ENCODE measurements at places on chromosomes 3 and 15.

GRCh38 chr3:40850861-40851260, 326.1 kb downstream of the ZNF621 start:
- DNase-seq: no peak

GRCh38 chr15:98651581-98652220, 3.4 kb downstream of the IGF1R start:
- DNase-seq: no peak

GRCh38 chr3:37787153-37787867, 74.4 kb upstream of the CTDSPL start:
- no peak for DNase-seq

DNA sequence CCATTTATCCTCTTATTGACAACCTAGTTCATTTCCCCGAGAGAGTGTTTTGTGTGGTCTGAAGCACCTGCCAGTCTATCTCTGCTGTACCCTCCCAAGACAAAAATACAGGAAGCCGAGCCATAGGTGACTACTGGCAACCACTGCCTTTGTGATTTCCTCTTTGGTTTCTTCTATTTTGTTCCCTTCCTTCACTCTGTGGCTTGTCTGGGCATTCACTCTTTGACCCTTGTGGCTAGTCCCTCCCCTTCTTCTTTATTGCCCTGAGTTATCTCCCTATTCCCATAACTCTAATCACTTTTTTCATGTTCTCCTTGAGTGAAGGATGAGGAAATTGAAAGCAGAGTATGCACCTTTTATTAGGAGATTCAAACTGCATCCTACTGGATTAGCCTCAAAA, at the start of gene ADGRG7:
Gene ADGRG7, plus strand, starts transcription at position 297 of the 400 bp plus-strand sequence. CDS start 256 bp downstream, outside the sequence.
- DNase-seq: no peak

GRCh38 chr3:47324278-47324865, 41.6 kb downstream of the KLHL18 start:
- peak; percentile 85 for DNase-seq

DNA sequence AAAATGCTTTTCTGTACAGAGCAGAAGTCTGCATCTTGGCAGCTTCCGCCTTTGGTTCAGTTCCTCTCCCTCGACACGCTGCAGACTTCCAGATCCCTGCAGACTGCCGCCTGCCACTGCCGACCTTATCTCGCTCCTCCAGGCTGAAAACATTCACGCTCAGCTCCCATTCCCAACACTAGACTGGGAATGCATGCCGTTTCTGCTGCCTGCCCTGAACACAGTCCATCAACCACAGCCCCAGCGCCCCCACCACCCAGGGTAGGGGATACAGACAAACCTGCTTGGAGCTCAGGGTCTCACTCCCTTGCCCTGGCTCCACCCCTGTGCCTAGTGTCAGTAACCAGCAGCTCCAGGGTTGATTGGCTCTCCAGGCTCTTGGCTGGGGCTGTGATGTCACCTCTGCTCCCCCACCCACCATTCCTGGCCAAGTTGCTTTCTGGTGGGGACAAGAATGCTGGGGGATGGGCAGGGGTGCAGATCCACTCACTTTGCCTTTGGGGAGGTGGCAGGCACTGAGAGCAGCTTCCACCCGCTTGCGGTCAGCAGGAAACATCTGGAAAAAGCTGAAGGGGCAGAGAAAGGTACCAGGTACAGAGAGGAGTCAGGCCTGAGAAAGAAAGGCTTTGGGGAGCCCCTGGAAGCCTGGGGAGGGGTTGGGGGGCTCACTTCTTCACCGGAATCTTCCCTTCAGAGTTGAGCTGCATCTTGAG, 6.1 kb downstream of the PLCB2 start:
- DNase-seq: no peak

GRCh38 chr3:174159604-174160003, 699.5 kb upstream of the NAALADL2 start:
- no peak for DNase-seq

DNA sequence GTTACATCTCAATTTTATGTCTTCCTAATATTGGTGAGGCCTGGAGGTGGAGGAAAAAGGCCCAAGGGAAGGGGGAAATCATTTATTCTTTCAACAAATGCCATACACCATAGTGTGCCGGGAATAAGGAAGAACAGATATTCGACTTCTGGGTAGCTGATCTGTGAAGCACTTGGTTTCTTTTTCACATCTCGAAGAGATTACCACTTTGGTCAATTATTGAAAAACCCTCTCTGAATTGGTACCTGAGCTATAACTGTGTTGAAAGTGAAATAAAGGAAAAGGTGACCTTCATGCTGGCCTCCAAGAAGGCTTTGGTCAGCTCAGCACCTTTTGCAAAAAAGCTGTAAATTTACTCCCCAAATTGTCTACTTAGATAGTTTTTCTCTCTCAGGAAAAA, 14.2 kb upstream of the MB21D2 start:
- no peak for DNase-seq

DNA sequence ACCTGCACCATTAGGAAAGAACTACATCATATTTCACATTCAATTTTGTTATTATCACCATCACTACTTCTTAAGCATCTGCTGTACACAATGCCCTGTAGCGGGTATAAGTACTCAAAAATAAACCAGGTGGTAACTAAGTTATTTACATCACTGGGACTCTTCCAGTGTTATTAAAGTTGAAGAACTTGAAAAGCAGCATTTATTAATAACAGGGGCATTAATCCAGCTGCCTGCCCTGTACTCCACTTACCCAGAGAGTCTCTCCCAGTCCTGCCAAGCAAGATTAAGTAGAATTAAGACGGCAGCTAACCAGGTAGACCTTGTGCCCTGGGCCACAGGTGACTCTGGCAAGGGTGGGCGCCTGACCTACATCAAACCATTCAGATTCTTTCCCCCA, 65.2 kb downstream of the FHIT start:
- DNase-seq: no peak

GRCh38 chr15:59321000-59321689, 51.5 kb downstream of the MYO1E start:
- DNase-seq: no peak

DNA sequence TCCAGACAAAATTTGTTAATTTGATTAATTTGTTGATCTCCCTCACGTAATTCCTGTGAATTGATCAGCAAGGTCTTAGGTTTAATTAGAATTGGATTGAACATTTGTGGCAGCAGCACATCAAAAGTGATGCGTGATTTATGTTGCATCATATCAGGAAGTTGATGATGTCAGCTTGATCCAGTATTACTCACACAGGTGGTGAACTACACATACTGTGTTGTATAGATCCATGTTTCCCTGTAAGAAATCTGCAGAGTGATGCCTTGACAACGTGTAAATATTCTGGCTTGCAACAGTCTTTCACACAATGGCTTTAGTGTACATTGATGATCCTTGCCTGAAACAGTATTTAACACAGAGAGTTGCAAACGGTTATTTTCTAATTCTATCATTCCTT, 200.4 kb downstream of the ADAMTSL3 start:
- DNase-seq: no peak

- DNase-seq: no peak
These were observed 49.0 kb upstream of the EPHB3 start for GRCh38 chr3:184512621-184513020.

DNA sequence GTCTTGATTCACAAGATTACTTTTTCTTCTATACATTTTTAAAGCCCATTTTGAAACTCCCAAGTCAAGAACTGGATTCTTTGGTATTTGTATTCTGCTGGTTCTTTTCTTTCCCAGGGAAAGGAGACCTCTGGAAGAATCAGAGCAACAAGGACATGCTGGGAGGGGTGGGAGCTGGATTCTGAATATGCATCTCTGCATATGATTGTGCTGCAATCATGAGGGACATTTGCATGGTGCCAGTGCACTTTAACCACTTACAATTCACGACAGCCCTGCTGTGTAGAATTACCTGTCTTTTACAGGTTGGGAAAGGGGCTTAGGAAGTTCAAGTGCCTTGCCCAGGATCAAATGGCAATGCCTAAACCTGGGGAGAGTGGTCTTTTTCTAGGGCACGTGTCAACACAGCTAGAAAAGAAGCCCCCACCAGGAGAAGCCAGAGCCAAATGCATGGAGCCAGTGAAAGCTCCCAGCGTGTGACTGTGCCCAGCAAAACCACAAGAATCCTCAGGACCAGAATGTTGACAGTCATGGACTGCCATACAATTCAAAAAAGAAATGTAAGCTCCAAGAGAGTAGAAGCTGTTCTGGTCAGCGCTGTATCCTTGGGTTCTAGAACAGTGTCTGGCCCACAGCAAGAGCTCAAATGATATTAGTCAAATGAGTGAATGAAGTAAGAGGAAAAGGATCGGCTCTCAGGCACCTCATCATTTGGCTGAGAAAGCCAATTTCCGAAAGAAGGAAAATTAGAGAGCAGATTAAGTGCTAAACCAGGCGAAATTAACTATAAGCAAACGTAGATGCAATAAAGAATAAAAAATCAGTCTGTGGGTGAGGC, 84.5 kb upstream of the MEF2A start:
- DNase-seq: no peak

GRCh38 chr3:126119976-126120375, 36.1 kb upstream of the SLC41A3 start:
- DNase-seq: no peak

- no peak for DNase-seq
These were observed 1.8 kb downstream of the SLC6A6 start for GRCh38 chr3:14404186-14404585.

GRCh38 chr3:176661432-176661964, 535.8 kb downstream of the TBL1XR1 start:
- DNase-seq: no peak

DNA sequence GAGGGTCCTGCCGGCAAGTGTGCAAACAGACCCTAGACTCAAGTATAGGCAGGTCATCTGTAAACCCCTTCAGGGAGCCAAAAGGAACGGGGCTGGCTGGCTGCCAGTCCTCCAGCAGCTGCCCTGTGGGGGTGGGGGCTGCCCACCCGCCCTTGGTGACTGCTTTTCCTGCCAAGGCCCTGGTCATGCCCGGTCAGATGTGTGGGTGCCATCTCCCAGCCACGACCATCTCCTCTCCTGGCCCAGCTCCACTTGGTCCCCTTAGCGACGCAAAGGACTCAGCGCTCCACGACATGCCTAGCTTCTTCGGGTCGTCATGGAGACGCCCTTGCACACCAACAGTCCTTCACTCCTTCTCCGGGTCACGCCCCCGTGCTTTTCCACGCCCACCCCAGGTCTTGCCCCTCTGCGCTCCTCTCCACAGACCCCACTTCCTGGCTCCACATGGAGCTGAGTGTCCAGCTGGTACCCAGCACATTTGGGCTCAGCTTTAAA, 2.4 kb downstream of the MUC4 start:
- DNase-seq: no peak

GRCh38 chr3:133504736-133505135, 68.8 kb upstream of the CDV3 start:
- no peak for DNase-seq

- DNase-seq: no peak
These were observed 81.3 kb downstream of the APBA2 start for GRCh38 chr15:28967066-28967465.

DNA sequence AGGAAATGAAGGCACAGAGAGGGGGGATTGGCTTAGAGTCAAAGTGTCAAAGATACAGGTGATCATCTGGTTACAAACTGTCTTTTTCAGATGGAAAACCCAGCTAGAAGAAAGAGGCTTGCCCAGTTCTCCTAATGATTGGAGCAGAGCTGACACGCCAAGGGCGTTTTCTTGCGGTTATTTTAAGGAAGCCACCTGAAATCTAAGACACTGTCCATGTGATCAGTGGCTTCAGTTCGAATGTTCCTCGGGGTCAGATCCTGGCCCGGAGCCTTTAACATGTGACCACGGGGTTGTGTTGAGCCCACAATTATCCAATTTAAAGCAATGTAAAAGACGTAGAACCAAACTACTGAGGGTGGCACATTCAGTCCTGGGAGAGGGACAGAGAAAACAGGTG, 19.5 kb downstream of the FAM43A start:
- no peak for DNase-seq

DNA sequence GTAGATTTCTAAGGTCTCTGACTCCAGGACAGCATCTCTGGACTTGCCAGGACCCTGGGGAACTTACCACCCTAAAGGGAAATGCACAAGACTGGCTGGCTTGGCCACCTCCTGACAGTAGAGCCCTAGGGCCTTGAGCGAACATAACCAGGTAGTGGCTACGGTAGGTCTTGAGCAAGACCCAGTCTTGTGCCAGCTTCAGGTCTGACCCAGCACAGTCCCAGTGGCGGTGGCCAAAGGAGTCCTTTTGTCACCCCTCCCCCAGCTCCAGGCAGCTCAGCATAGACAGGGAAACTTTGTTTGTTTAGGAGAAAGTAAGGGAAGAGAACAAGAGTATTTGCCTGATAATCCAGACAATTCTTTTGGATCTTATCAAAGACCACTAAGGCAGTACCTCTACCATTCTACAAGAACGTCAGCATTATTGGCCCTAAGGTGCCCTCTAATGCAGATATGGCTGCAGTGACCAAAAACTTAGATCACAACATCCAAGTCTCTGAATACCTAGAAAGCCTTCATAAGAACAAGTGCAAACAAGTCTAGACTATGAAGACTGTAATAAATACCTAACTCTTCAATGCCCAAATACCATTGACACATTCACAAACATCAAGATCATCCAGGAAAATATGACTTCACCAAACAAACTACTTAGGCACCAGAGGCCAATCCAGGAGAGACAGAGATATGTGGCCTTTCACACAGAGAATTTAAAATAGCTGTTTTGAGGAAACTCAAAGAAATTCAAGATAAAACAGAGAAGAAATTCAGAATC, 38.7 kb upstream of the FBN1 start:
- DNase-seq: no peak

DNA sequence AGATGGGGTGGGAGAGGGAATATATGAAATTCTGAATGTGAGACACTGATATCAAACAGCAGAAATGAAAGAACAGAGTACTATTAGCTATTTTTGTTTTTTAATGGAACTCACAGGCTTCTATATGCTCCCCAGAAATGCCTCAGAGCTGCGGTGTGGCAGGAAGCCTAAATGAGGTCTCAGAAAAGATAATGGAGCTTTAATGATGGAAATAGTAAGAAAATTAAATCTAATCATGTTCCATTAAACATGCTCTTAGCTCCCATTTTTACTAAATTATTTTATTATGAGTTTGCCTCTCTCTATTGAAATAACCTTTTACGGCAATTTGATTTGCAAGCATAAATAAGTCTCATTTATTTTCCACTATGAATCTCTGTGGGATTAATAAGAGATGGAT, 378.9 kb downstream of the ULK4 start:
- DNase-seq: no peak

DNA sequence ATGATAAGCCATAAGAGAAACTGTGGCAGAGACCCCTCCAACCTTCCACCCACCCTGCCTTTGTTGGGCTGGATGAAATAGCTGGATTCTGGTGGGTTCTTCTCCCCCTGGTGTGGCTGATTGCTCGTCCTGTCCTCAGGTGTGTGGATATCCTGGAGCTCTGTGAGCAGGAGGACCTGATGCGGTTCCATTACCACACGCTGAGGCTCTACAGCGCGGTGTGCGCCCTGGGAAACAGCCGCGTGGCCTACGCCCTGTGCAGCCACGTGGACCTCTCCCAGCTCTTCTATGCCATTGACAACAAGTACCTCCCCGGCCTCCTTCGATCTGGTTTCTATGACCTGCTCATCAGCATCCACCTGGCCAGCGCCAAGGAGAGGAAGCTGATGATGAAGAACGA, 306.3 kb upstream of the CHRM5 start:
- DNase-seq: no peak

- no peak for DNase-seq
These were observed 53.4 kb downstream of the TPRA1 start for GRCh38 chr3:127536830-127537812.

Measured in inflammatory macrophage treated with lipopolysaccharide for 1 hour (primary cell).